SHP77 treated with DMSO at 0.1 percent for 48 hours (cell line): ENCODE measurements at places on chromosomes 7 and 10.

- DNase-seq = no peak
Measured at GRCh38 chr7:119623427-119623826, 649.5 kb upstream of the KCND2 start.

DNA sequence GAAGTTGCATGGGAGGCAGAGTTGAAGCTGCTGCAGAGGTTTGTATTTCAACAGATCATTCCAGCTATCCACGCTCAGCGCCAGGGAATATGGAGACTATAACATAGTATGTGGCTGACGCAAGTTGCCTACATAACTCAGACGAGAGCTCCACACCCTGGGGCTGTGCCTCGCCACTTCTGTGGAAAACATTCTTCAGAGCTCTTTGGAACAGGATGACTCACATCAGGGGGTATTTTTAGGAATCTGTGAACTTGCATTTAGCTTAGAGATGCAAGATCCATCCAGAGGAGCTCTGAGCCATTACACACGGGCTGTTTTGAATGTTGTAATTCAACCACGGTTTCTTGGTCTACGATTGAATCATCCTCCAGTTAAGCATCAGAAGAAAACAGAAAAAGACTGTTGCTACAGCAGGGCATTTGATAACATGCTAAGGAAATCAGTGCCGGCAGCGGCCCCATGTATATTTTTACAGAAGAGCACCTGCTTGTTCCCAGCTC, 481.5 kb upstream of the AKR1E2 start:
- DNase-seq = no peak

GRCh38 chr10:62384447-62385081, 10.4 kb downstream of the ZNF365 start:
- DNase-seq = no peak

- DNase-seq = no peak
Measured at GRCh38 chr7:123355576-123356190, 155.9 kb upstream of the SLC13A1 start.

DNA sequence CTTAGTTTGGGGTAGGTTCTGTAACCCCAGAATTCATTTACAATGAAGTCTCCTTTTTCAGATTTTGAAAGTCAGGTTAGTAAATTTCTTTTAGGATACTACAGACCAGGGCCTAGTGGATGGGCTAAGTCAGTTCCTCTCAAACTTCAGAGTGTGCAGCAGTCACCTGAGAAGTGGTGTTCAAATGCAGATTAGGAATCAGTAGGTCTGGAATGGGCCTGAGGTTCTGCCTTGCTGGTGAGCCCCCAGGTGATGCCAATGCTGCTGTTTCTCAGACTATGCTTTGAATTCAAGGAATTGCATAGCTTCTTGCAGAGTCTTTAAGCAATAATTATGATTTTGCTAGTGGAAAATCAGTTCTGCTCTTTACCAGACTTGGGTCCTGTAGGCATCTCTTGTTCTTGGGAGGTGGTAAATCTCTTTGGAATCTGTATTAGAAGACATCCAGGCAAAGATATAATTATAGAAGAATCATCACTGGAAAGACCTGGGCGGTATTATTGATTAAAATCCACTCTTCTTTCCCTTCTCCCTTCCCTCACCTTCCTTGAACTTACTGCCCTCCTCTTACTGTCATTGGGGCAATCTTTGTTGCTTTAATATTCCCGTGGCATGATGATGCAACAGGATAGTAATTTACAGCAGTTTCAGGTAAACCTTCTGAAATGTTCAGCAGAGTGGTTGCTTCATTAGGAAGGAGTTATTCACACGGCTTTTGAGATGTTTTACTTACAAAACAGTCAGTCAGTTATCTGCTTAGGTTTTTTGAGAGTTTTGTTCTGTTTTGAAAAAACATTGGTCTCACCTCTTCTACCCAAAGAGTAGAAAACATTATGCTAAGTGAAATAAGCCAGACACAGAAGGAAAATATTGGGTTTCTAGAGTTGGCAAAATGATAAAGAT, 87.2 kb downstream of the NRF1 start:
- no peak for DNase-seq

DNA sequence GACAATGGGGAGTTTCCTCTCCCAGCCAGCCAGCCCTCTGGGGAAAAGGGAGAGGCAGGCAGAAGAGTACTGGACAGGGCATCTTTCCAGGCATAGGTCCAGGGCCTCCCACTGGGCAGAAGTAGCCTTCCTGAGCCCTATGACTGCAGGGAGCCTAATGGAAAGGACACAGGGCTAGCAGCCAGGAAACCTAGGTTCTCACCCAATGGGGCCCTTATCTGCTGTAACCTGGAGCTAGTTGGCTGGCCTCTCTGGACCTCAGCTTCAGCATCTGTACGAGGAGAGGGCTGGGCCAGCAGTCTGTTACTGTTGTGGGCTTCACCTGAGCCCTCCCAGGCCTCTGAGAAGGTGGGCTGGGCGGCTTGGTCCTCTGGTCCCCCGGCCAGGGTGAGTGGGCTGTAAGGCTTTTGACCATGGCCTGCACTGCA, 22.4 kb downstream of the LDB3 start:
- no peak for DNase-seq

- no peak for DNase-seq
Measured at GRCh38 chr10:125151553-125152449, 8.6 kb downstream of the CTBP2 start.

DNA sequence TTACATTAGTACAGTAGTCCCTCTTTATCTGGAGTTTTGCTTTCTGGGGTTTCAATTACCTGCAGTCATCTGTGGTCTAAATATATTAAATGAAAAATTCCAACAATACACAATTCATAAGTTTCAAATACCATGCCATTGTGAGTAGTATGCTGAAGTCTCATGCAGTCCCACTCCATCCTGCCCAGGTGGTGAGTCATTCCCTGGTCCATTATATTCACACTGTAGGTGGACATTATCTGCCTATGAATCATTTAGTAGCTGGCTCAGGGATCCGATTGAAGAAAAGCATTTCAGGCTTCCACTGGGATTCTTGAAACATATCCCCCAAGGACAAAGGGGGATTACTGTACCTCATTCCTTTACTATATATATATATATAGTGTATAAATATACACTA, 298.2 kb upstream of the GALNT17 start:
- DNase-seq = no peak
